Ovary (tissue), 10 donors: ENCODE measurements at places on chromosomes 3 and 15. TPM values are rescaled to one million over a fixed set of nuclear protein-coding genes. Genes with fewer than 3 reads are reported as not detected.

DNA sequence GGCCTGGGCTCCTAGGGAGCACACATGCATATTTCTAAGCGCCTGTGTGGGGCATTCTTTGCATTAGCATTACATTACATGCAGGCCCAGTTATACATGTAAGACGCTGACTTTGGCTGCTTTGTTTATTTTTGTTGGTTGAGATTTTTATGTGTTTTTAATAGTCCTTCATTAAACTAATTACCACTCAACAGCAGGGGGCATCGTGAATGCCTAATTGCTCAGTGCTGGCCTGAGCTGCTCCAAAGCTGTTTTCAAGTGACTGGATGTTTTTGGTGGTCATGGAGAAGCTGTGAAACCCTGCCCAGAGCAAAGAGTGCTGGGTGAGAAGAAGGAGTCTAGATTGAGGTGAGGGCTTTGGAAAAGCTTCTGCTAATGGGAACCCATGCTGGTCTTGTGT is 41.5 kb downstream of the GPD1L start:
- no peak overlapping the region for H3K27ac ChIP-seq
- no peak for DNase-seq
- H3K36me3 ChIP-seq = no peaks in the 10 kb centered on the region
- H3K4me1 ChIP-seq = no peaks in the 10 kb centered on the region
- no peaks in the 10 kb centered on the region for H3K27me3 ChIP-seq
- no peak overlapping the region for H3K4me3 ChIP-seq

- no peak for DNase-seq
- no peak overlapping the region for H3K4me3 ChIP-seq
- no peaks in the 10 kb centered on the region for H3K36me3 ChIP-seq
- H3K27ac ChIP-seq = no peak overlapping the region
Observed at GRCh38 chr15:80458580-80458979, 54.4 kb downstream of the ARNT2 start.

DNA sequence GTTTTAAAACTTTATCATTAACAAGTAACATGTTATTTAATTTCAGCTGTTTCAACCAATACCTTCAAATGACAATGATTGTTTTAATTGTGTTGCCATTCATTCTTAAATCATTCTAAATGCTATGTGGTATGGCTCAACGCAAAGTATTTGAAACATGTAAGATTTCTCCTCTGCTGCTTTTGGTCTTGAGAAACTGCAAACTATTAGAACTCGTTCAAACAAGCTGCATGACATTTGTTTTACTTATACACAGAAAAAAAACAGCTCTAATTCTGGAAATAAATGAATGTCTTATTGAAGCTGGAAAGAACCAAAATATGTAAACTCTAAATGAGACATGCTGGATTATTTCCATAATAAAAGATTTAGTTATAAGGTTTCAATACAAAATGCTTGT is 29.3 kb downstream of the FBN1 start:
- no peak for DNase-seq
- no peak overlapping the region for H3K27ac ChIP-seq
- no peak overlapping the region for H3K4me3 ChIP-seq

DNA sequence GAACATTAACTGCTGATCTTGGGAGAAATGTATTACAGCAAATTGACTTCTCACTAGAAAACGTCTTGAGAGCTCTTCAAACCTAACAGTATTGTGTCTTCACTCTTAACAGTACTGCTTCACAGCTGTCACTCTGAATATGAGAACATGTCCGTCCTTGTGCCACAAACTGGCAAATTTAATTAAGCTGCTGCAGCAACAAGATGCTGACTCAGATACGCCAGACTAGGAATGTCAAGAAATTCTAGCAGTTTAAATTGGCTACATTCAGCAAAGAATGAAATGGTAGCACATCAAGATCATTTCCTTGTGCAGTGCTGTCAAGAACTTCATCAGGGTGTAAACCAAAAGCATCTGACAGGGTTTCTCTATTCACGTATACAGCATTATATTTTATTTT is 7.6 kb downstream of the ICE2 start:
- no peaks in the 10 kb centered on the region for H3K36me3 ChIP-seq
- H3K4me1 ChIP-seq = peaks cover 2% of the 10 kb centered on the region
- H3K27me3 ChIP-seq = no peaks in the 10 kb centered on the region
- H3K4me3 ChIP-seq = no peak overlapping the region

Gene IGSF10
- 36.7 TPM for total RNA-seq
